Osteoblast (primary cell): ENCODE measurements at places on chromosomes 2 and 18. TPM values are rescaled to one million over a fixed set of nuclear protein-coding genes. Genes with fewer than 3 reads are reported as not detected.

The DNAJC5G gene
- total RNA-seq: not detected in 2 replicates

The ASXL3 gene
- not detected in 2 replicates for total RNA-seq

The FEV gene
- total RNA-seq: not detected in 2 replicates

The SCYGR4 gene
- not detected in 2 replicates for total RNA-seq

GRCh38 chr2:155643056-155643775 lies 689.3 kb downstream of the NR4A2 start:
- no peak for DNase-seq
- no peak overlapping the region for H3K27ac ChIP-seq
- H3K36me3 ChIP-seq: no peaks in the 10 kb centered on the region
- H3K4me3 ChIP-seq: no peak overlapping the region

DNA sequence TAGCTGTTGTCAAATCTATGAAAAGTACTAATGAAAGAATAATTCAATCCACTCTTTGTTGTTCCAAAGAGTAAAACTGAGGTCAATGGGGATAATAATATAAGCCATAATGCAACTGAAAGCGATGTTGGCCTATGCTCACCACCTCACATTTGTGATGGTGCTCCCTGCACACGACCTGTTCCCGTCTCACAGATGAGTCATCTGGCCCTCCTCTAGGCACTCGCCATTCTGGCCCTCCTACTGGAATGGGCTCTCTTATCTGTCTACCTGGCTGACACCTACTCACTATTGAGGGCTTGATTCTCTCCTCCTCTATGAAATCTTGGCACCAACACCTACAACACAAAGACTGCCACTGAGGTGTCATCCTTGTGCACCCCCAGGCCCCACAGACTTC lies 585.9 kb upstream of the ID2 start:
- H3K27me3 ChIP-seq: no peaks in the 10 kb centered on the region
- H3K36me3 ChIP-seq: no peaks in the 10 kb centered on the region
- peaks cover 3% of the 10 kb centered on the region for H3K4me1 ChIP-seq
- H3K4me3 ChIP-seq: no peak overlapping the region
- DNase-seq: no peak

DNA sequence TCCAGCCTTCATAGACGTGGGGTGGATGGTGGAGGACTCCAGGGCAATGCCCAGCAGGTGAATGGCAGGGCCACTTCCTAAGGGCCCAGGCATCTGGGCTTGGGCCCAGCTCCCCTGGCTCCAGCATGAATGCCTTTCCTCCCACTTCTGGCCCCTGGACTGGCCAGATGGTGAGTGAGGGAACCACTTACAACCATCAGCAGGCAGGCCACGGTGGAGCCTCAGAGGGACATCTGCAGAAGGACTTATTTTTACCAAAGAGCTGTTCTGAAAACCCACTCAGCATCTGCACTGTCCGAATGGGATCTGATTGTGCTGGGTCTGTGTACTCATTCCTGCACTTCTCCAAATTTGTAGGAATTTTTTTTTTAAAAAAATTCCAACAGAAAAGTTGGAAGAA lies 69.6 kb downstream of the SNTG2 start:
- H3K27me3 ChIP-seq: no peaks in the 10 kb centered on the region
- H3K36me3 ChIP-seq: no peaks in the 10 kb centered on the region
- no peak overlapping the region for H3K4me3 ChIP-seq
- peaks cover 4% of the 10 kb centered on the region for H3K4me1 ChIP-seq
- H3K27ac ChIP-seq: no peak overlapping the region

DNA sequence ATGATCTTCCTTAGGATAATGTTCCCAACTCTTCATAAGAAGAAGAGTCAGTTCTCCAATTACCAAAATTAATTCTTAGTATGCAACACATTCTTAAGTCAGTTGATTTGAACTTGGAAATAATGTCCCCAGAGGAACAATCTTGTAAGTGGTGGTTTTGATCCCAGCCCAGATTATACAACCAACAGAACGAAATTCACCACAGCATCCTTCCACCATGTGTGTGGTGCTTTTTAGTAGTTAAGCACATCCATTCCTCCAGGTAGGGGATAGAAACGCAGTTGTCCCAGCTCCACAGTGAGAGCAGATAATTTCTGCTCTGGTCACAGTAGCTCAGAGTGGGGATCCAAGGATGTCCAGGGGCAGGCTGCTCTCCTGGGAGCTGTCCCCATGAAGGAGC lies 161.7 kb upstream of the SLC39A10 start:
- H3K27ac ChIP-seq: no peak overlapping the region
- peaks cover 14% of the 10 kb centered on the region for H3K4me1 ChIP-seq
- no peak for DNase-seq
- no peak overlapping the region for H3K4me3 ChIP-seq

DNA sequence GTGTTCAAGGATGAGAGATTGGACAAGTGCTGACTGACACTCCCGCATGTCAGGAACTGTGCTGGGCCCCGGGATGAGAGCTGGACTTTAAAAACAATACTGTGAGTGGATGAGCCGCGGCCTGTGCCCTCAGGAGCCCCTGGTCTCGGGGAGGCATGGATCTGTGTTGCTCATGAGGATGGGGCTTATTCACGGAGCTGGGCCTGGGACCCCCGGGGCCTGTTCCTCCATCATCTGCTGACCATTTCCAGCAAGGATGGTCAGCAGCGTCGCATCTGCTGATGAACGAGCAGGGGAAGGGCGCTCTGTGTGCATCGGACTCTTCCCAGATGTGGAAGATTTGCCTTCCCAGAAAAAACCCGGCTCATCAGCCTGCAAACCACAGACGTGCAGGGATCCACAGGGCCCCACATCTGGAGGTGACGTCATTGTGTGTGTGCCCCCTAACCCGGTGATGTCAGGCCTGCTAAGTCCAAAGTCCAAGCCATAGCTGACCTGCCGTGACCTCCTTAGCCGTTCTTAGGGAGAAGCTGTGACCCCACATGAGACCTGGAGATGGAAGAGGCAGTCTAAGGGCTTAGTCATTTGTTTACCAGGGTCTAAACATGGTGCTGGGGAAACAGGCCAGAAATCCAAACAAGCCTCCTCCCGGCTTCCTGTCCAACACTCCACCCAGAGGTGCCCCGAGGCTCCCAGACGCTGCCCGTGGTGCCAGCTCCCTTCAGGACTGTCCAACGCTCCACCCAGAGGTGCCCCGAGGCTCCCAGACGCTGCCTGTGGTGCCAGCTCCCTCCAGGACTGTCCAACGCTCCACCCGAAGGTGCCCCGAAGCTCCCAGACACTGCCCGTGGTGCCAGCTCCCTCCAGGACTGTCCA lies 143.9 kb downstream of the PXDN start:
- H3K4me1 ChIP-seq: peaks cover 8% of the 10 kb centered on the region
- no peaks in the 10 kb centered on the region for H3K36me3 ChIP-seq
- H3K4me3 ChIP-seq: no peak overlapping the region

GRCh38 chr2:105852066-105852465 lies 107.4 kb downstream of the NCK2 start:
- DNase-seq: no peak
- no peak overlapping the region for H3K4me3 ChIP-seq
- H3K27me3 ChIP-seq: no peaks in the 10 kb centered on the region
- H3K36me3 ChIP-seq: no peaks in the 10 kb centered on the region
- H3K27ac ChIP-seq: no peak overlapping the region
- peaks cover 4% of the 10 kb centered on the region for H3K4me1 ChIP-seq

DNA sequence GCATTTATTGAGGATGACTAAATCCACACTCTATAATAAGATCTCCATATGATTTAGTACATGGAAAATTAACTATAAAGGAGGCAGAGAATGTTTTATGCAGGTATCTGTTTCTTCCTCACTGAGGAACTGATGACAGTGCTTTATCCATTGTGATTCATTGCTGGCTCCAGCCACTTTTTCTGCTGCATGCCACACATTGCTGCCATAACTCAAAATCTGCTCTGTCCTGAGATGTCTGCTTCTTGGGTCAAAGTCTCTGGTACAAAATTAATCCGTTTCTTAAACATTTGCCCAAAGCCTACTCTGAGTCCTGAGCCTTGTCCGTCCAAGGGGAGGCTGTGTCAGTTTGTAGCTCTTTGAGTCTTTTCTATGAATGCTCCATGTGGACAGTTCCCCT lies 15.5 kb upstream of the ARHGAP28 start:
- no peaks in the 10 kb centered on the region for H3K27me3 ChIP-seq
- H3K27ac ChIP-seq: no peak overlapping the region
- no peaks in the 10 kb centered on the region for H3K36me3 ChIP-seq
- H3K4me1 ChIP-seq: no peaks in the 10 kb centered on the region
- DNase-seq: no peak

DNA sequence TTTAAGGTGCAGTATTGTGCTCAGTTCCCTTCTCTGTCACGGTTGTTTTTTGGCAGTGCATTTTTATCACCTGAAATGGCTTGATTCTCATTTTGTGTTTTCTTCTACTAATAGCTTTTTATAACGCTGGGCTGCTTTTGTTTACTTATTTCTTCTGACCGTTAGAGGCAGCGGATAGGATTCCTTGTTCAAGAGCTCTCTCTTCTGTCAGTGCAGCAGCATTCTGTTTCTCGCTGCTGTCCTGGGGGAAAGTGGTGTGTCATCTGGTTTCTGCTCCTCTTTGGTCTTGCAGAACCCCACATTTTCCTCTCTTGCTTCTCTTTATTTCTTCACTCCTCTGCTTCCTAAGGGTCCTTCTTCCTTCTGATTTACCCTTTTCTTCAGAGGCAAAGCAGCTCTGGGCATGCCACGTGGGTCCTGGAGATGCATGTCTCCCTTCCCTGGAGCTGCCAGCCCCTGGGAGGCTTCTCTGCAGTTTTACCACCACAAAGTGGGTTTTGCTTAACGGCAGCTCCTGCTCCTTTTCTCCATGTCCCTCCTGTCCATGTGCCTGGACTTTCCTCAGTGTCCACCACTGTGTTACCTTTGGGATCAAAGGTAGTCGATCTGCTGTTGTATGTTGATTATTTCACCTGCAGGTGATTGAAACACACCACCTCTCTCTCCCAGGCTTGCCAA lies 47.3 kb upstream of the SNTG2 start:
- DNase-seq: no peak
- no peaks in the 10 kb centered on the region for H3K36me3 ChIP-seq

- no peaks in the 10 kb centered on the region for H3K36me3 ChIP-seq
- no peak overlapping the region for H3K27ac ChIP-seq
- H3K4me3 ChIP-seq: no peak overlapping the region
- H3K4me1 ChIP-seq: no peaks in the 10 kb centered on the region
- H3K27me3 ChIP-seq: no peaks in the 10 kb centered on the region
Observed at GRCh38 chr2:81583311-81584108, 1279.0 kb upstream of the LRRTM1 start.

DNA sequence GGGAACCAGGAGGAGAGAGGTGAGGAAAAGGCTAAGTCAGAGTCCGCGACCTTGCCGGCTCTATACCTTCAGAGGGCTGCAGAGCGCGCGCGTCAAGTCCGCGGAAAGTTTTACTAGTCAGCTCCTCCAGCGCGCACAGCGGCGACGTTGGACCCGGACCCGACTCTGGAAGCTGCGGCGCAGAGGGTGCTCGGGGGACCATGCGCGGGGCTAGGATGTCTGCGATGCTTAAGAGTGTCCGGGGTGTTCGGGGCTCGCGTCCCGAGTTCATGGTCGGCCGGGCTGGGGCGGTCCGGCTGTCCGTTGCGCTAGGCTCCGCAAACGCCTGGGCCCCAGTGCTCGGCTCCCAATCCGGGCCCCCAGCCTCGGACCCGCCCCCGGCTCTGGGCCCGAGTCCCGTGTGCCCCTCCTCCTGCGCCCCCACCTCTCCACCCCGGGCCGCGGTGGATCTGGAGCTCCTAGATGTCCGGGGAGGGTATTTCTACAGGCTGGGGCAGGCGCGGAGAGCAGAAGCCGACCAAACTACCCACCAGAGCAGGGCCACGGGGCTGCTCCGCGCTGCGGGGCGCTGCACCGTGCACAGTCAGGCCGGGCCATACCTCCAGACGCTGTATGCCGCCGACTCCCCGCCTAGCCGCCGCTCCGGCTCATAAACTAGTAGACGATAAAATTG lies at the start of gene LBX2:
TSS of gene LBX2 (minus strand) at position 337 of the 673 bp plus-strand sequence. CDS start at position 271, 66 bp downstream.
- H3K4me3 ChIP-seq: peak within 1 kb of the TSS; percentile 75
- no peaks in the 10 kb centered on the region for H3K27me3 ChIP-seq
- DNase-seq: peak; percentile 85
- H3K27ac ChIP-seq: no peak within 1 kb of the TSS
- H3K36me3 ChIP-seq: peaks cover under 1% of the 10 kb centered on the region

- H3K27me3 ChIP-seq: no peaks in the 10 kb centered on the region
- H3K27ac ChIP-seq: no peak overlapping the region
- no peaks in the 10 kb centered on the region for H3K4me1 ChIP-seq
- H3K4me3 ChIP-seq: no peak overlapping the region
- H3K36me3 ChIP-seq: no peaks in the 10 kb centered on the region
Observed at GRCh38 chr2:132607426-132608090, 62.4 kb downstream of the LYPD1 start.

DNA sequence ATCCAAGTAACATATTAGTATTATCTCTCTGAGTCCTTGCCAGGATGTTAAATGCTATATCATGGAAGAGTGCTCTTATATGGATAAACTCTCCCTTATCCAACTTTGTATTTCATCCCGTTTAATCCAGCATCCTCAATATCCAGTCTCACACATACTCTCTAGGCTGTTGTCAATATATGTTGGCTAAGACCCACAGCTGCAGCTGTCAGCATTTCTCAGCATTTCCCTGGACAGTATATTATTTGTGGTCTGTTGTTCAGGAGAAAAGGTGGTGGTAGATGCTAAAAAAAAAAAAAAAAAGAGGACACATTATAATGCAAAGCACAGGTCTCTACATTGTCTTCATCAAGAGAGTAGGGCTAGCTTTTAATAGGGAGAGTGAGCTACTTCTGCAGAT lies 1368.0 kb upstream of the ZEB2 start:
- H3K4me3 ChIP-seq: no peak overlapping the region
- H3K4me1 ChIP-seq: no peaks in the 10 kb centered on the region
- no peak for DNase-seq
- H3K27ac ChIP-seq: no peak overlapping the region
- no peaks in the 10 kb centered on the region for H3K27me3 ChIP-seq

GRCh38 chr2:101119431-101119830 lies 31.8 kb downstream of the TBC1D8 start:
- no peak overlapping the region for H3K4me3 ChIP-seq
- H3K36me3 ChIP-seq: no peaks in the 10 kb centered on the region
- peaks cover 18% of the 10 kb centered on the region for H3K4me1 ChIP-seq
- H3K27me3 ChIP-seq: peaks cover 3% of the 10 kb centered on the region
- DNase-seq: no peak
